ENCODE measurements at places on chromosomes 13 and 19.

DNA sequence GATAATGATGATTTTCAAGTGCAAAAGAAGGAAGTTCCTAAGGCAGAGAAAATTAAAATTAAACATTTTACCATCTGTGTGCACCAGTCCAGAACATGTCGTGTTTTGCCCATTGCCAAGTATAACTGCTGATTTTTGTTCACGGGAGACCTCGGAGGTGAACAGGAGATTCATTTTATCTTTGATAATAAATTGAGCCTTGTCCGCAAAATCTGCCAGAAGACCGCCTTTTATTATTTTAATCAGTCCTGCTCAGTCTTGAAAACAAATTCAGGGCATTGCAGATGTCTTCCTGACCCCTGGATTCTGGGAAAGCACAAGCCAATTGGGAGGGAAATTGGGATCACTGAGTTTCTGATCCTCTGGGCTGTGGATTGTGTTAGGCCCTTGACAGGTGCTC is 165.9 kb downstream of the STK24 start:
- no peak for DNase-seq

GRCh38 chr13:93420206-93420605 is 193.6 kb downstream of the GPC6 start:
- no peak for DNase-seq

DNA sequence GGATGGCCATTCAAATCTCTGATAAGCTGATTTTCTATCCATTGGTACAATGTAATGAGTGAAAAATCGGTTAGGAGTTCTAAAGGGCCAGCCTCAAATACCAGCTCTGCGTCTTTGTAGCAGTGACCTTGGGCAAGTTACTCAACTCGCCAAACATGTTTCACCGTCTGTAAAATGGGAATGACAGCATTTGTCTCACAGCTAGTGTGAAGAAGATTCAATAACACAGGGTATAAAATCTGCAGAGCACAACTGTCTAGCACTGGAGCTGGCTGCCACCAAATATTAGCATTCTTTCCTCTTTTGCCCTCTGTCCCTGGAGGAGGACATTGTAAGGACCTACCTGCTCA is 22.1 kb upstream of the SERP2 start:
- DNase-seq, result no peak

- no peak for DNase-seq
Measured at GRCh38 chr19:42762789-42763188, 2.7 kb downstream of the PSG8 start.

DNA sequence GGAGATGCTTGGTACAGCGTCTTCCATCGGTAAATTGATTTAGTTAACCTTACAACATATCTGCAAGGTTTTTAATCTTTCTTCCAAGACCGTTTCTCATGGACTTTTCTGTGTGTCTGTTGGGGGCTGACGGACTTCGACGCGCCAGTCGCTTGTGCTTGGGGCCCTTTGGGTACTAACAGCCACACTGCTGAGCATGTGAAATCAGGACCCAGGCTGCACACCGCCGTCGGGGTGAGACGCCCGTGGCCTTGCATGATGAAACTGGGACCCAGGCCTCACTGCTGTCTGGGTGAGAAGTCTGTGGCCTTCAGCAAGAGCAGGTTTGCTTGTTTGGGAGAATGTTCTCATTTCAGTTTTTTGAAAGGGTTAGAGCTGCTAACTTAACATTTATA is 9.8 kb downstream of the ATP4B start:
- DNase-seq, result no peak

GRCh38 chr13:90623318-90624011 is 724.0 kb upstream of the MIR17HG start:
- DNase-seq, result no peak

- no peak for DNase-seq
Measured at GRCh38 chr13:102628559-102628958, 31.8 kb downstream of the TPP2 start.

DNA sequence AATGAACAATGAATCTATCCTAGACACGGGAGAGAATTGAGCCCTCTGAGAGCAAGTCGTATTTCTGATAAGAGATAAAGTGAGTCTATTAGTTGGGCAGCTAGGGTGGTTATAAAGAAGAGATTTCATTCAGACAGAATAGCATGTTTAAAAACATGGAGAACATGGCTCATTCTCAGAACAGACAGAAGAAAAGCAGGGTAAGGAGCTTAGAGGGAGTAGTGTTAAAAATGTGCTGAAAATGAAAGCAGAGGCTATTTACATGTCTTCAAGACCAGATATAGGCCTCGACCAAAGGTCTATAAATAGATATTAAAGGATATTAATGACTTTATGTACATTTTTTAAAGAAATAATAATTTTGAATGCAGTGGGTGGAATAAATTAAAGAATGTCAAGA is 149.5 kb downstream of the SLITRK1 start:
- DNase-seq, result no peak

- DNase-seq, result no peak
Measured at GRCh38 chr19:54739587-54740497, 1.5 kb downstream of the KIR2DL3 start.

DNA sequence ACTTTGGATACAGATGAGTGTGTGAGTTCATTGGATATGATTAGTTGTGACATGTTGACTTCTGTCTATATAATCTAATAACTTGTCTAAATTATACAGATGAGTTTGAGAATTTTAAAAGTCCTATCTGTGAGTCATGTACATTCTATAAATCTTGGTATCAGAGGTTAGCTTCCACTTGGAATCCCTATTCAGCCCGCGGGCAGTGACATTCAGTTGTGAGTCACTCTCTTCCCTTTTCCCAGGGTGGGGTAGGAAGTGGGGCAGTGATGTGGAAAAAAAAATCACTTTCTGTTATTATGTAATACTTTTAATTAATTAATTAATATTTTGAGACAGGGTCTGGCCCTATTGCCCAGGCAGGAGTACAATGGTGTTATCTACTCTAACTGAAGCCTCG is 33.0 kb upstream of the ZNF808 start:
- DNase-seq, result no peak

DNA sequence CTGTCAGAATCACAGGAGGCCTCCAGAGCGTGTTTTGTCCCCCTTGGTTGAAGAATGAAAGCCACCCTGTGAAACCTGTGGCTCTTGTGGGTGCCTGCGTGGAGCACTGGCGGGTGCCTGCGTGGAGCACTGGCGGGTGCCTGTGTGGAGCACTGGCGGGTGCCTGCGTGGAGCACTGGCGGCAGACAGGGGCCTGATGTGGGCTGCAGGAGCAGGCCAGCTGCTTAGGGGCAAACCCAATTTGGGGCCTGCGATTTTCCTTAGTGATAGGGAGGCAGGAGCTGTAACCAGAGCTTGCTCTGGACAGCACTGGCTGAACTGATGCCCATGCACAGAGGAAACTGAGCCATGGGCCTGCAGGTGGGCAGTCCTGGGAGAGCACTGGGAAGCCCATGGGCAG is 24.3 kb downstream of the ARHGEF7 start:
- no peak for DNase-seq

GRCh38 chr13:90943946-90944345 is 403.5 kb upstream of the MIR17HG start:
- no peak for DNase-seq

DNA sequence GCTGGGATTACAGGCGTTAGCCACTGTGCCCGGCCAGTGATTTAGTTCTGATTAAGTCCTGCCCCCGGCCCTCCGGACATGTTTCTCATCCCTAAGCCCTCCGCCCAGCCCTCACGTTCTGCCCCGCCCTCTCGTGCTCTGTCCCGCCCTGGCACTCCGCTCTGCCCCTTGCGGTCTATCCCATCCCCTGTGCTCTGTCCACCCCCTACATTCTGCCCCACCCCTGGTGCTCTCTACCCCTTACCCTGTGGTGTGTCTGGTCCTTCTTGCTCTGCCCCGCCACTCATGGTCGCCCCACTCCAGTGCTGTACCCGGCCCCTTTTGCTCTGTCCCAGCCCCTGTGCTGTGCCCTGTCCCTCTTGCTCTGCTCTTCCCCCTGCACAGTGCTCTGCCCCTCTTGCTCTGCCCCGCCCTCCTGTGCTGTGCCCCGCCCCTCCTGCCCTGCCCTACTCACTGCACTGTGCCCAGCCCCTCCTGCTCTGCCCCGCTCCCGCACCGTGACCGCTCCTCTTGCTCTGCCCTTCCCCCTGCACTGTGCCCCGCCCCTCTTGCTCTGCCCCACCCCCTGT is 3.0 kb downstream of the GTPBP3 start:
- no peak for DNase-seq
